M059J (cell line): ENCODE measurements at places on chromosomes 11 and 22. TPM values are rescaled to one million over a fixed set of nuclear protein-coding genes. Genes with fewer than 3 reads are reported as not detected.

- DNase-seq = peak; percentile 32
Measured at GRCh38 chr22:47802421-47802820, 1040.0 kb downstream of the TBC1D22A start.

GRCh38 chr11:88508759-88509581 is 171.4 kb upstream of the CTSC start:
- no peak for DNase-seq

The MS4A4A gene
- total RNA-seq = 33.0 and 50.9 TPM in 2 replicates

- DNase-seq = no peak
Measured at GRCh38 chr11:128544471-128545051, 42.8 kb downstream of the ETS1 start.

DNA sequence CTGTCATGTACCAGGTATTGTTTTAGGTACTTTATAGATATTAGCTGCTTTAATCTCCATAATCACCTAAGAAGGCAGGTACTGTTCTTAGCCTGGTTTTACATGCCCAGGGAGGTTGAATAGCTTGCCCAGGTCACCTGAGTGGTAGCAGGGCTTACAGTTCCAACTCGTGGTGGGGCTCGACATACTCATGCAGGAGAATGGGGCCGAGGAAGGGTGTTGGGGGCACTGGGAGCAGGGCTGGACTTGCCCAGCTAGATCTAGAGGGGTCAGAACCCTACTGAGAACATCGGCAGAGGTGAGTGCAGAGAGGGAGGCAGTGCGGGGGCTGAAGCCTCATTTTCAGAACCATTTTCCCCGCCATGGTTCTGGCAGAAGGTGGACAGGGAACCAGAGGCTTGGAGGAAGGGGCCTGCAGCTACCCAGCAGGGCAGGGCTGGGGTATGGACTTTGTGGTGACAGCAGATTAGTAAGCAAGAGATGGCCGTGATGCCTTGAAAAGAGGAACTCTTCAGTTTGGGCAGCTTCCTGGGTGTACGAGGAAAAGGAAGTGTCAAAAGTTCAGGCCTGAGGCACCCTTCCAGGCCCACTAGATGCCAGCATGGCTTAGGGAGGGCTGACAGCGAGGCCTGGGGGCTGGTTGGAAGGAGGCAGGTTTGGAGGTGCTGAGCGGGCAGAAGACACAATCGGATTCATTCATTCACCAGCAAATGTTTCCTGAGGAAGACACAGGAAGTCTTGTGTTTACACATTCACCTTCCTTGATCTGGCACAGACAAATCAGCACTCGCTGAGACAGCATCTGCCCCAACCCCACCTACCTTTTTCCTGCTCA is 54.7 kb upstream of the LYVE1 start:
- no peak for DNase-seq
